ENCODE measurements at places on chromosomes 4 and X. TPM values are rescaled to one million over a fixed set of nuclear protein-coding genes. Genes with fewer than 3 reads are reported as not detected.

Gene PCYT1B
- 16.5 TPM for total RNA-seq

Gene KLHL13
- total RNA-seq = 10.9 TPM

Gene SMIM10L2A
- total RNA-seq = 5.0 TPM

- no peaks in the 10 kb centered on the region for H3K27me3 ChIP-seq
- no peak for DNase-seq
- H3K4me1 ChIP-seq = no peaks in the 10 kb centered on the region
- no peak overlapping the region for H3K27ac ChIP-seq
These were observed 129.8 kb downstream of the GUCY2F start for GRCh38 chrX:109352066-109352588.

DNA sequence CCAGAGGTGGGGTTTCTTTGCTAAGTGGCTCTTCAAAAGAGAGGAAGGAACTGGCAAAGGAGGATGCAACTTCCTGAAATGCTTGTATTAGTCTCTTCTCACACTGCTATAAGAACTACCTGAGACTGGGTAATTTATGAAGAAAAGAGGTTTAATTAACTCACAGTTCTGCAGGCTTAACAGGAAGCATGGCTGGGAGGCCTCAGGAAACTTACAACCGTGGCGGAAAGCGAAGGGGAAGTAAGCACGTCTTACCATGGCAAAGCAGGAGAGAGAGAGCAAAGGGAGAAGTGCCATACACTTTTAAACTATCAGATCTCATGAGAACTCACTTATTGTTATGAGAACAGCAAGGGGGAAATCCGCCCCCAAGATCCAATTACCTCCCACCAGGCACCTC is 505.7 kb downstream of the ZNF674 start:
- no peaks in the 10 kb centered on the region for H3K4me1 ChIP-seq
- H3K36me3 ChIP-seq = no peaks in the 10 kb centered on the region
- no peak overlapping the region for H3K4me3 ChIP-seq

DNA sequence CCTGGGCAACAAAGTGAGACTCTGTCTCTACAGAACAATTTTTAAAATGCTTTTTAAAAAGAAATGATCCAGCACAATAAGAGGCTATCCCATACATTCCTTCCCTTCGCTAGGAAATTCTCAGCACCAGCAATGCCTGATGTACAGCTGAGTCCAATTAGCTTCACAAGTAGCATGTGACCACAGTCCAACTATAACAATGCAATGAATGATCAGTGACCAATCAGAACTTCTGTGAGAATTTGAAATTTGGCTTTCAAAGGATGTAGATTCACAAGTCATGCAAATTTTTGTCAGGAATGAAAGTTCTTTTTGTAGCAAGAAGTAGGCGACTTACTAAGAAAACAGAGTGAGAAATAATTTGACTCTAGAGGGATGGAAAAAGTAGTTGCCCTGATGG is 278.5 kb upstream of the UGT8 start:
- no peak overlapping the region for H3K27ac ChIP-seq
- no peaks in the 10 kb centered on the region for H3K4me1 ChIP-seq
- no peak for DNase-seq
- no peaks in the 10 kb centered on the region for H3K27me3 ChIP-seq
- H3K4me3 ChIP-seq = no peak overlapping the region
- no peaks in the 10 kb centered on the region for H3K36me3 ChIP-seq

GRCh38 chrX:20517565-20517964 is 250.9 kb upstream of the RPS6KA3 start:
- H3K36me3 ChIP-seq = no peaks in the 10 kb centered on the region
- H3K27ac ChIP-seq = no peak overlapping the region
- no peak for DNase-seq
- H3K4me3 ChIP-seq = no peak overlapping the region
- no peaks in the 10 kb centered on the region for H3K4me1 ChIP-seq
- no peaks in the 10 kb centered on the region for H3K27me3 ChIP-seq

- H3K36me3 ChIP-seq = no peaks in the 10 kb centered on the region
- peaks cover 18% of the 10 kb centered on the region for H3K4me1 ChIP-seq
- no peak for DNase-seq
- H3K4me3 ChIP-seq = no peak overlapping the region
- H3K27me3 ChIP-seq = no peaks in the 10 kb centered on the region
These were observed 52.6 kb upstream of the ATP8A1 start for GRCh38 chr4:42709392-42710065.

DNA sequence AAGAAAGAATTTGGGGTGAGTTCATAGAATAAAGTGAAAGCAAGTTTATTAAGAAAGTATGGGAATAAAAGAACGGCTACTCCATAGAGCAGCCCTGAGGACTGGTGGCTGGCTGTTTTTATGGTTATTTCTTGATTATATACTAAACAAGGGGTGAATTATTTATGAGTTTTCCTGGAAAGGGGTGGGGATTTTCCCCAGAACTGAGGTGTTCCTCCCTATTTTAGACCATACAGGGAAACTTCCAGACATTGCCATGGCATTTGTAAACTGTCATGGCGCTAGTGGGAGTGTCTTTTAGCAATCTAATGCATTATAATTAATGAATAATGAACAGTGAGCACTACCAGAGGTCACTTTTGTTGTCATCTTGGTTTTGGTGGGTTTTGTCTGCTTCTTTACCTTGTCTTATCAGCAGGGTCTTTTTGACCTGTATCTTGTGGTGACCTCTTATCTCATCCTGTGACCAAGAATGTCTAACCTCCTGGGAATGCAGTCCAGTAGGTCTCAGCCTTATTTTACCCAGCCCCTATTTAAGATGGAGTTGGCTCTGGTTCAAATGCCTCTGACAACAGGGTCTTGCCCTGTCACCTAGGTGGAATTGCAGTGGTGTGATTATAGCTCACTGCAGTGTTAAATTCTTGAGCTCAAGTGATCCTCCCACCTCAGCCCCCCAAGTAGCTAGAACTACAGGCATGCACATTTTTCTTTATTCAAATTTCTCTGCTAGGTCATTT is 27.1 kb downstream of the RAPGEF2 start:
- no peak overlapping the region for H3K27ac ChIP-seq
- H3K27me3 ChIP-seq = no peaks in the 10 kb centered on the region
- peaks cover 28% of the 10 kb centered on the region for H3K4me1 ChIP-seq
- no peak for DNase-seq

GRCh38 chrX:96386325-96386724 is 298.3 kb upstream of the DIAPH2 start:
- H3K27me3 ChIP-seq = no peaks in the 10 kb centered on the region
- DNase-seq = no peak
- H3K36me3 ChIP-seq = no peaks in the 10 kb centered on the region
- H3K4me1 ChIP-seq = no peaks in the 10 kb centered on the region
- H3K4me3 ChIP-seq = no peak overlapping the region
- H3K27ac ChIP-seq = no peak overlapping the region

All from GM23338 (cell line).